ENCODE measurements at places on chromosomes 16 and 17.

DNA sequence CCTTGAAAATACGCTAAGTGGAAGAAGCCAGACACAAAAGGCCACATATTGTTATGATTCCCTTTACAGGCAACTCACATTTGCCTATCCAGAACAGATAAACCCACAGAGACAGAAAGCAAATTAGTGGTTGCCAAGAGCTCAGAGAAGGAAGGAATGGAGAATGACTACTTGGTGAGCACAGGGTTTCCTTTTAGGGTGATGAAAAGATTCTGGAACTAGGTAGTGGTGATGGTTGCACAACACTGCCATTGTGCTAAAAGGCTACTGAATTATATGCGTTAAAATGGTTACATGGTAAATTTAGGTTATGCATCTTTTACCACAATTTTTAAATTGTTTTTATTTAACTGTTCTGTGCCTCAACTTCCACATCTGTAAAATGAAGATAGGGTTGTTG is 4.4 kb downstream of the COPRS start:
- DNase-seq, result no peak

DNA sequence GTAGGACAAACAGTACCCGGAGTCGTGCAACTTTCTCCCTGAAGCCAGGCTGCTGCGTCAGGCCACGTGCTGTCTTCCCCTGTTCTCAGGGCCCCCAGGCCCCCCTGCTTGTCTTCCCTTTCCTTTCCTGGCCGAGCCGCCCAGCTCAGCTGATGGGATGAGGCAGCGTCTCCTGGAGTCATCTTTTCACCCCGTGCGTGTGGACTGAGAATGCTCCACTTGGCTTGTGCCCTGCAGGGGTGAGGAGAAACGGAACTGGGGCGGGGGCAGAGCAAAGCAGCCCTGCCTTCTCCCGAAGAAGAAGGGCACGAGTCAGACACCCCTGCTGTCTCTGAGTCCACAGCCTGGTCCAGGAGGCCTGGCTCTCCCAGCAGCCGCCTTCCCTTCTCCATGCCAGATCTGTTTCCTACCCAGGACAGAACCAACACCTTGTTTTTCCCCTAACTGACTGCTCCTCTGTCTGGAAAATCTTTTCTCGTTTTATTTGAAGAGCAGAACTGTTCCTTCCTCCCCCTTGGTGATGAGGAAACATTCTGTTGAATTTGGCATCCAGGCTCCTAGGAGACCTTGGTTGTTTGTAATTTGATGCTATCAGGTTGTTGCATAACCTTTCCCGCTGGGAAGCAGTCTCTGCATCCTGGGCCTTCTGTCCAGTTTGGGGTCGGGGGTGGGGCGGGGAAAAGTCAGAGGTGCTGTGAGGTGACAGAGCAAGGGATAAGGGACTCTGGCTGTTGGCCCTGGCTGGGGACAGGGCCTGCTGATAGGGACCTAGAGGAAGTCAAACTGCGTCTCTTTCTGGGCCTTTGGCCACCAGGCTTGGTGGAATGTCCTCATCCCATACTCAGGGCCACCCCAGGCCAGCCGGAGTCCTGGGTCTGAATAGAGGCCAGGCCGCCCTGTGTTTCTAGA is 78.8 kb downstream of the WIPI1 start:
- peak; percentile 34 for DNase-seq

DNA sequence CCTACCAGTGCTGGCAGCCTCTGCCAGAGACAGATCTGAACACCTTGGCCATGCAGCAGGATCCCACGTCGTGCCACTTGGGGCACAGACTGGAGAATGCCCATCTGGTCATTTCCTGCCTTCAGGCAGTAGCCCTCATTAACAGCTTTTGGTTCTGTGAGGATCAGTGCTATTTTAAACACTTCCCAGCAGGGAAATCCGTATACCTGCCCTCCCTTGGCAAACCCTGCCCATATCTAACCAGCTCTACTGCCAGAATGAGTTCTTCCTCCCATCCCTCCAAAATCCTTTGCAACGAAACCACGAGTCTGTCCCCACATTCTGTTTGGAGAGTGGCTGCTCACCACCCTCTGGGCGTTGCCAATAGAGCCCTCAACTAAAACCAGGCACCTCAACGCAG is 245.7 kb downstream of the ENGASE start:
- DNase-seq, result no peak

DNA sequence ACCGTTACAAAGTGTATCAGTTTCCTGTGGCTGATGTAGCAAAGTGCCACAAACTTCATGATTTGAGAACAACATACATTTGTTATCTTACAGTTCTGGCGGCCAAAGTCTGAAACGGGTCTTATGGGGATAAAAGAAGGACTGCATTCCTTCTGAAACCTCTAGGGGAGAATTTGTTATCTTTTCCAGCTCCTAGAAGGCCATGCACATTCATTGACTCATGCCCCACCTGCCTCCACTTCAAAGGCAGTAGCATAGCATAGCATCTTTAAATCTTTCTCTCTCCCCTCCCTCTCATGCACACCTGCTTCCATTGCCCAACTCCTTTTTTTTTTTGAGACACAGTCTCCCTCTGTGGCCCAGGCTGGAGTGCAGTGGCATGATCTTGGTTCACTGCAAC is 190.7 kb upstream of the DYNLRB2 start:
- DNase-seq, result no peak

DNA sequence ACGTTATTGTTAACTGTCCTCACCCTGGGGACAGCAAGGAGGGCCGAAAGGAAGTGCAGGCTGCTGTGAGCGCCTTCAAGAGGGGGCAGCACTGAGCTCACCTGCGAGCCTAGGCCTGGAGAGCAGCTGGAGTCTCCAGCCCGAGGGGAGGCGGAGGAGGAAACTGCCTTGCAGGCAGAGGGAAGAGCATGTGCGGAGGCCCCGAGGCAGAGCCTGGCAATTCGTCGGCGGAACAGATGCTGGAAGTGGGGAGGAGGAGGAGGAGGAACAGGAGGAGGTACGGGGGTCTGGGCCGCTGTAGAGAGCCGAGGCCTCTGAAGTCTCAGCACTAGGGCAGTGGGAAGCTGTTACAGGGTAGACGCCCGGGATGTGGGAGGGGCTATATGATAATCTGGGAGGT is 49.6 kb upstream of the PLCG2 start:
- peak; percentile 43 for DNase-seq

GRCh38 chr16:84785843-84786581 is 33.8 kb upstream of the CRISPLD2 start:
- peak; percentile 86 for DNase-seq

DNA sequence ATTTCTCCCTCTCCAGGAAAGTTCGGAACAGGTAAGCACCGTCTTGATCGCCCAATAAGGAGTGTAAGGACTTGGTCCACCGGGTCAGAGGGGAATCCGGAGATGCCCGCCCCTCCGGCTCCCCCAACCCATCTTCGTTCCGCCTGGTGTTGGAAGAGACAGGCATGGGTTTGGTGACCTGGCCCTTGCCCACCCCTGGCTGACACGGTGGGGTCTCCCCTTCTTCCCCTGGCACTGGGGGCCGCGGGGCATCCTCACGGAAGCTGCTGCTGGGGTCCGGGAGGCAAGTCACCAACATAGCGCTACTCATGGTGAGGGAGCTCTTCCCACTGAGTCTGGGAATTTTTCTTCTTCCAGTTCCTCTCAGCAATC is 3.2 kb downstream of the AXIN2 start:
- DNase-seq, result no peak

- peak; percentile 70 for DNase-seq
Observed at GRCh38 chr16:50467943-50468748, 80.0 kb upstream of the NKD1 start.

DNA sequence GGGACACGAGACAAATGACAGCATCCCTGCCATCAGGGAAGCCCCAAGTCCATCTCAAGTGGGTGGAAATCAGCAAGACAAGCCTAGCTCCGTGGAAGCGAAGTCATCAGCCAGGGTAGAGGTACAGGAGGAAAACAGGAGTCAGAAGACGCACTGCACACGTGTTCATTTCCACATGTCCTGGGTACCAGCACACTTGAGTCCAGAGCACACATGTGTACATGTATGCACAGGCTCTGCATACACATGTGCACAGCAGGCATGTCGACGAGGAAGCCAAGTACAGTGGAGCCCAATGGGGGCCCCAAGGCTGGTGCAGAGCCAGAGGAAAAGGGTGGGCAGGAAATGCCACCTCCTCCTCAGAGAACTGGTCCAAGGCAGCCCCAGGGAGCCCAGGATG is 75.9 kb downstream of the ZNF423 start:
- DNase-seq, result no peak

DNA sequence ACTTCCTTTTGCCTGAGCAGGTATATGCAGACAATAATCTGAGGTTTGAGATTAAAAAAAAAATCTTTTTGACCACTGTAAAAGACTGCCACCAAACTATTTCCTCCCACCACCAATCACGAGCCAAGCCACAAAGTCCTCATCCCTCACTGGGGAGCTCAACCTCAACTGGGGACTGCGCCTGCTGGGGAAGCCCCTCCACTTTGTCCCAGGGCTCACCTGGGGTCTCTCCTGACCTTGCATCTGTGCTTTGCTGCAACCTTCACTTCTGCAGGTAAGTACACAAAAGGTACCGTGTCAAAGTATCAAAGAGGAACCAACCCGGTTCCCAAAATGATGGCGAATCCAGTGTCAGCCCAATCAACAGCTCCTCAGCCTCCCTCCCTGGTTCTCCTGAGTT is 35.5 kb downstream of the TLE7 start:
- DNase-seq, result no peak

- peak; percentile 29 for DNase-seq
Observed at GRCh38 chr16:81158964-81159363, 62.8 kb upstream of the GCSH start.

DNA sequence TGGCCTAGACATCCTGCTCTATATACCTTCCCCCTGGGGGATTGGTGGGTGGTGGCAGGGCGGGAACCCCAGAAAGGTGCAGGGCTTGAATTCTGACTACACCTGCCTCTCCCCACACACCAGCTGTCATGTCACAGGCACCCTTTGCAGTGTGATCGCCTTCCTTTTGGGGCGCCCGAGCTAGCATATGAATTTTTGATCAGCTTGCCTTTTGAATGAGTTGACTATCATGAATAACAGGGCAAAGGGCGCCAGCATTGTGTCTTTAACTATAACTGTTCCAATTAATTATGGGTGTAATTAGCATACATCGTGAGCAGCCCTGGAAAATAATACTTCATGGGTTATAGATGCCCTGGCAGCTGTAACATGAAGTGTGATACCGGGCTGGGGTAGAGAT is 72.7 kb downstream of the CYLD start:
- DNase-seq, result no peak

- no peak for DNase-seq
Observed at GRCh38 chr16:164827-165538, 795 bp upstream of the HBM start.

GRCh38 chr16:88375236-88375975 is 7.4 kb upstream of the ZNF469 start:
- no peak for DNase-seq
